ENCODE measurements at places on chromosomes 3 and 15.

DNA sequence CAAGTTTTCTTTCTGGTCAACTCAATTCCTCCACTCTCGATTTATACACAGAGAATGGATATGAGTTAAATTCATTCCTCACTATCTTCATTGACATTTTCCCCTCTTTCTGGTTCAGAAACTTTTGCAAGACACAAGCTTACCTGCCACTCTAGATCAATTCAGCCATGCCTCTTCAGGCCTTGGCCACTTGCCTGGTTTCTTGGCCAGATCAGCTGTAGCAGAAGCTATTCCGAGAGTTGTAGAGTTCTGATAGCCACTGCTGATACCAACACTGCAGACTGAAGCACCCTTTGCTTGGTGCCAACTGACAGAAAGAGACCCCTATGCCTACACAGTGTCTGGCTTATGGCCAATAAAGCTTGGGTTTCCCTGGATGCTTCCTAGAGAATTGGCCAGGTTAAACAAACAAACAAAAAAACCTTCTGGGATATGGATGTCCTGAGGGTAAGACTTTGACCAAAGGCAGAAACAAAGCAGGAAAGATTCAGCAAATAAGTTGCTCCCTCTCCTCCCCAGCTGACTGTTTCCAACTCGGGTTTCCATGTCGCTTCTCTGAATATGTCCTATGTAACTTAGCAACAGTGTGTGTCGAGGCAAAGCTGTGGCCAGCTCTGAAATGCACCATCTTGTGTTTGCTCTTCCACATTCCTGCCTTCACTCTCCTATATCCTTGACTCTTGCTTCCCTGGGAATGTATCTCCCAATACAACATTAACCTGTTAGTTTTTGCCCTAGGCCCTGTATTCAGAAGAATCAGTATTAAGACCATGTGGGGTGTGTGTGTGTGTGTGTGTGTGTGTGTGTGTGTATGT is 521.6 kb downstream of the EPHA3 start:
- no peak for DNase-seq

- DNase-seq, result no peak
Observed at GRCh38 chr3:178795349-178795748, 259.1 kb downstream of the KCNMB2 start.

- DNase-seq, result no peak
Observed at GRCh38 chr3:125246237-125246636, 33.7 kb upstream of the SLC12A8 start.

GRCh38 chr3:162597226-162597625 is 1100.6 kb downstream of the OTOL1 start:
- DNase-seq, result no peak

GRCh38 chr3:57331078-57331610 is 38.7 kb upstream of the ASB14 start:
- no peak for DNase-seq

DNA sequence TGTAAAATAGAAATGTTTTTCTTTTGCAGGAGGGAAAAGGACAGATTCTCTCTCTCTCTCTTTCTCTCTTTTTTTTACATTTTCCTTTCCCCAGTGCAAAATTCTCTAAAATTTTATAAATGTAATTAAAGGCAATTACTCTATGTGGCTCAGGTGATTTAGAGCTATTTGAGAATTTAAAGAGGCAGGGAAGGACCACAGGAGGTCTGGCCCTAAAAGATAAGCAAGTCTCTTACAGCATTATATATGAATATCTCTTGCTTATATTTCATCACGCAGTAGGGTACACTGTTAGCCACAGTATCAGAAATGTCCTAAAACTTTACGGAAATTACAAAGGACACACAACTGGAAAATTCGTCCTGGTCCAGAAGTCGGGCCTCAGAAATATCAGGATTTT is 70.5 kb upstream of the PPIB start:
- no peak for DNase-seq

DNA sequence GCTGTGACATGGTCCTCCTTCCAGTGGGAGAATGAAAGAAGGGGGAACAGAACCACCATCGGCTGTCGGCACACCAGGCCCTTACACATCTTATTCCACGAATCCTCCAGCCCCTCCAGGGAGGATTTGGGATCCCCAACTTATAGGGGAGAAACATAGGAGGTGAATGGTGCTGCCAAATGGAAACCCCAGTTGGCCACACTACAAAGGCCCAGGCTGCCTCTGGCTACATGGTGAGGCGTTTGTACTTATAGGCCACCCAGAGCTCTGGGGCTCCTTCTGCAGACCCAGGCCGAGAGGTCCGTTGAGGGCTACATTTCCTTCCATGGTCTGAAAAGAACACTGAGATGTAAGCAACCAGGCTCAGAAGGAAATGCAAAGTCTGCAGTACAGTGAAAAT is 12.0 kb downstream of the AMOTL2 start:
- no peak for DNase-seq

DNA sequence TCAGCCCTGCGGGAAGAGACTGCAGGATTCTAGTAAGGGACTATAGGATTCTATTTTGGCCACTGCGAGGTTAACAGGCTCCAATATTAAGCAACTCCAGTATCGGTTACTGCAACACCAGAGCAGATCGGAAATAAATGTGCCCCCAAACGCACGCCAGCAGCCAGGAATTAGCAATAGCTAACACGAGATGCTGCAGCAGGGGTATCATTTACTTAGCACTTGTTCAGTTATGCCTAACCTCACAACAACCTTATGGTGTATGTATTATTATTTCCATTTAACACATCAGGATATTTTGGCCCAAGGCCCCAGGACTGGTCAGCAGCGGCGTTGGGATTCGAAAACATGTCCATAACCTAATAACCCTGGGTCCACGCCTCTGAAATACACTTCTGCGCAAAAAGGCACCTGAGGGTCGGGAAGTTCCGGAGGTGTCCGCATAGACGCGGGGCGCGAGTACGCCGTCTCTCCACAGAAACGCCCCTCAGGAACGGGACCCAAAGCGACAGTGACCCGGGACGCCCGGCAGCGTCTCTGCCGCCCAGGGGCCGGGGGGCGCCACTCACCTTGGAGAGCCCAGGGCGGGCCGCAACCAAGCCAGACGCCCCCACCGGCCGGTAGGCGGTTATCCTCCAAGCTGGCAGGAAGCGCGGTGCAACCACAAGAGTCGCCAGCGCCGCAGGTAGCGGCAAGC is 681 bp downstream of the PIK3CB start:
- no peak for DNase-seq

- no peak for DNase-seq
Observed at GRCh38 chr3:17759901-17760300, 17.5 kb upstream of the TBC1D5 start.

DNA sequence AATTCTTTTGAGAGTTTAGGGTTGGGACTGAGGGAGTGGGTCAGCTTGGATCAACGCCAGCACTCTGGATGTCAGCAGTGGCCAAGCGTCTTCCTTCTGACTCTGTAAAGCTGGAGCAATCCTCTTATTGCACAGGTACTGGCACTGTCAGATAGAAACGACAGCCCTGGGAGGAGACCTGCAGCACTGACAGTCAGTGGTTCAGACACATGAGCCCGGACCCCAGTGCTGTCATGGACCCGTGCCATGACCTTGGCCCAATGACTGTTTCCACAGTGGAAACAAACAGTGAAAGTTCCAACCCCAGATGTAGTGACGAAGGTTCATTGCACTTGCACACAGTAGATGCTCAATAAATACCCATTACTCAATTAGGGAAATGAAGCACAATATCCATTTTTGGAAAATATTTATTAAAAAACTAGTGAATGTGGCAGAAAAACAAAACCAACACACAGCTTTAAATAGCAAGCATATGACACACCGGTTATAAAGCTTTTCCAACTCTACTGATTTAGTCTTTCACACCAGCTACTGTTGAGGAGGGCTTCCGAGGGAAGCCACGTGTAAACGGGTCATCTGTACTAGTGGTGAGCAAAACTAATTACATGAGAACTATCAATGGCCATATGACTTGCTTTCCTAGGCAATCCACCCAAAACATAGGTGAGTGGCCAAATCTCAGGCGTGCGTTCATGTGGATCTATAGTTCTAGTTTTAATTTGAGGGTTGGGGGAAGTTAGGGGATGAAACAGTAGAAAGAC is 22.1 kb downstream of the SIAH2 start:
- no peak for DNase-seq

- no peak for DNase-seq
Observed at GRCh38 chr15:69393831-69394491, 20.2 kb upstream of the KIF23 start.

- no peak for DNase-seq
Observed at GRCh38 chr3:60770532-60770931, 480.7 kb downstream of the FHIT start.

DNA sequence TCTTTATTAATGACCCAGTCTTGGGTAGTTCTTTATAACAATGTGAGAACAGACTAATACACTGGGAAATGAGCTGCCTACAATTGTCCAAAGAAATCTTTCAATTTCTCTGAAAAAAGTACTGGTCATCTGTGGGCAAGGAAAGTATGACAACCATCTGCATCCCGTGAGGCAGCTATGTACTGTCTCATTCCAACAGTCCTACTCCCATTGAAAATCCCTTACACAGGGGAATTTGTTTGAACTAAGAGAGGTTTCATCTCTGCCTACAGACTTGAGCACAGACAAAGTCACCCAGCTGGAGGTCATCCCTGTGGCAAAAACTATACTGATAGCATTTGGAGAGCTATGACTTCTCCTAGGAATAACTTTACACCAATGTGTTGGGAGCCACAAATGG is 27.1 kb downstream of the SHC4 start:
- DNase-seq, result no peak

DNA sequence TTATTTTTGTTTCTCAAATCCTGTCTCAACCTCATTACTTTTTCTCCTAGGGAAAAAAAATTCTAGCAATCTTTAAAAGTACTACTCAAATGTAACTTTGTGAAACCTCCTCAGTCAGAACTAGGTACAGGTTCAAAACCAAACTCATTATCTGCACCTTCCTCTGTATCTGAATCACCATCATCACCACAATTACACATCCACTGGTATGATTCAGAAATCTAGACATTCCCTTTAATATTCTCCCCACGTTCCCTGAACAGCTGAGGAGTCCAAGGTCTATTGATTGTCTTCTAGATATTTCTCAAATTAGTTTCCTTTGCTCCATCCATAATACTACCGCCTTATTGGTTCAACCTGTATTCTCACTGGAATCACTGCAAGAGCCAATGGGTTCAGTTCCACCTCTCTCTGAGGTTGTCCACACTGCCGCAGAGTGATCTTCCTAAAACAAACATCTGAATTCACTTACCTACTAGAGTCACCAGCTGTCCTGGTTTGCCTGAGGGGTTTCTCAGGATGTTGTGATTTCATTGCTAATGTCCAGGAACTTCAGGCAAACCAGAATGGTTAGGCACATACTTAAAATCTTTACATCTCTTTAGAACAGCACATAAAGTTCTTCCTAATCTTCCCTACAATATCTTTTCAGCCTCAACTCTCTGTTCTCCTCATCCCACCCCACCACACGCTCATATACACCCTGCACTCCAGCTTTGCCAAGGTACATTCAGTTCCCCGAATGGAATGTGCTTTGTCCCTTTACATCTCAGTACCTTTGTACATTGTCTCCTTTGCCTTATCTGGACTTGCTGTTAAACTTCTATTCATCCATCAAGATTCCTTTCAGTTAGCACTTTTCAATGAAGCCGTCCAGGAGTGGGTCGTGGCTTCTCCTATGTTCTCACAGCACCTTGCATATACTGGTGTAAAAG is 24.2 kb downstream of the ATP13A4 start:
- no peak for DNase-seq

- DNase-seq, result no peak
Observed at GRCh38 chr3:152460936-152461335, 192.2 kb downstream of the MBNL1 start.

- DNase-seq, result no peak
Observed at GRCh38 chr15:89085289-89085926, 2.8 kb upstream of the ABHD2 start.

- no peak for DNase-seq
Observed at GRCh38 chr15:84616235-84616634, 15.4 kb downstream of the ZSCAN2 start.

- no peak for DNase-seq
Observed at GRCh38 chr3:187997490-187997889, 156.5 kb upstream of the LPP start.

- no peak for DNase-seq
Observed at GRCh38 chr15:52097180-52097579, 15.4 kb downstream of the BCL2L10 start.

GRCh38 chr3:99971761-99972160 is 142.5 kb downstream of the FILIP1L start:
- DNase-seq, result no peak

DNA sequence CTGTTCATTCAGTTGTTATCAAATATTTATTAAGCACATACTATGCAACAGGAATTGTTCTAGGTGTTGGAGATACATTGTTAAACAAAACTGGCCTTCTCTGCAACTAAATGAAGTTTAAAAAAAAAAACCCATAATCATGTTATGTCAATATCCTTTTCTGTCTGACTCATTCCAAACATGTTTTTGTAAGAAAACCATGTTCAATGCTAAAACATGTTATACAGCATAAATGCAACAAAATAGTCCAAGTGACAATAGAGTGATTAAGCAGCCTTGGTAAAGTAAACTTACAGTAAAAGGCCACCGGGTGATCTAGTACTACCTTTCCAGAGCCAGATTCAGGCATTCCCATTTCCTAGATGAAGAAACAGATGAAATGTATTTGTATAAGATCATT is 278.0 kb upstream of the NECTIN3 start:
- DNase-seq, result no peak

GRCh38 chr15:95208988-95209387 is 977.6 kb downstream of the MCTP2 start:
- DNase-seq, result no peak

- DNase-seq, result no peak
Observed at GRCh38 chr3:192850451-192850981, 67.1 kb downstream of the MB21D2 start.

- DNase-seq, result no peak
Observed at GRCh38 chr3:45272828-45273470, 46.9 kb upstream of the TMEM158 start.

DNA sequence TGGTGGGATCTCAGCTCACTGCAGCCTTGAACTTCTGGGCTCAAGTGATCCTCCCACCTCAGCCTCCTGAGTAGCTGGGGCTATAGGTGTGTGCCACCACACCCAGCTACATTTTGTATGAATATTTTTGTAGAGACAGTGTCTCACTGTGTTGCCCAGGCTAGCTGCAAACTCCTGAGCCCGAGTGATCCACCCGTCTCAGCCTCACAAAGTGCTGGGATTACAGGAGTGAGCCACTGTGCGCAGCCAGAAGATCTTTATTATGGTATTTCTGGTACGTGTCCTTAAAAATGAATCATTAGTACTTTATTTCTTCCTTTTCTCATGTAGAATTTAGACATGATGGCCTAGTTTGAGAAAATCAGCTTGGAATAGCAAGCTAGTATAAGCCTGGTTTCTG is 153.3 kb downstream of the BCHE start:
- DNase-seq, result no peak

GRCh38 chr3:86785386-86785785 is 205.6 kb downstream of the VGLL3 start:
- no peak for DNase-seq

- no peak for DNase-seq
Observed at GRCh38 chr15:89068325-89068784, 19.9 kb upstream of the ABHD2 start.

GRCh38 chr15:69713726-69714559 is 261.3 kb downstream of the RPLP1 start:
- DNase-seq, result no peak

- DNase-seq, result no peak
Observed at GRCh38 chr3:123054931-123055330, 11.9 kb upstream of the PDIA5 start.
